ENCODE measurements at places on chromosomes 6 and 20.

- peak; percentile 83 for DNase-seq
Observed at GRCh38 chr6:81834141-81834681, 81.7 kb upstream of the TENT5A start.

DNA sequence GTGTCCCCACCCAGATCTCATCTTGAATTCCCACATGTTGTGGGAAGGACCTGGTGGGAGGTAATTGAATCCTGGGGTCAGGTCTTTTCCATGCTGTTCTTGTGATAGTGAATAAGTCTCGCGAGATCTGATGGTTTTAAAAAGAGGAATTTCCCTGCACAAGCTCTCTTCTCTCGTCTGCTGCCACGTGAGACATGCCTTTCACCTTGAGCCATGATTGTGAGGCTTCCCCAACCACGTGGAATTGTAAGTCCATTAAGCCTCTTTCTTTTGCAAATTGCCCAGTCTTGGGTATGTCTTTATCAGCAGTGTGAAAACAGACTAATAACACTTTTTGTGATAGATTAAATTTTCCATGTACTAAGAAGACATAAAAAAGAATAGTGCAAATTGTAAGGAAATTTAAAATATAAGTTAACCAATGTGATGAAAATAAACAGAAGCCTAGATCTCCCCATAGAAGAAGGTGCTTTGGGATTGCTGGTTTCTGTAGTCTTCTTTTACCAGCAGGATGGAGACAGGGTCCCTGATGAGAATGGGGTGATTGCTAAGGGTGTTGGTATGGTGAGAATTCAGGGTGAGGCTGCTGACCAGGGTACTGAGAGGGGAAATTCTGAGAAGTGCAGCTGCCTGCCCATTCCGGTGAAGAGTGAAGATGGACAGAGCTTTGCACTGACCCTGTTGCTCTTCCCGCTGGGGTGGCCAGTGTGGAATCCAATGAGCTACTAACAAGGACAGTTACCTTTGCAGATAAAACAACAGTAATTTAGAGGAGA, 50.7 kb downstream of the BMP2 start:
- DNase-seq, result no peak

- no peak for DNase-seq
Observed at GRCh38 chr20:33744773-33745385, 13.1 kb downstream of the ZNF341 start.

GRCh38 chr20:40547483-40548091, 141.4 kb downstream of the MAFB start:
- no peak for DNase-seq
